ENCODE measurements at places on chromosomes 2 and 18.
A peak's percentile ranks its signal among the peaks of the same experiment; 100 is the strongest.

GRCh38 chr2:27494944-27495554, at the start of gene FNDC4:
Gene FNDC4 (minus strand): TSS chr2:27495200. CDS start chr2:27494679, 521 bp downstream.
- peak; percentile 27 for DNase-seq

- DNase-seq: peak; percentile 35
Observed at GRCh38 chr2:10297959-10298531, 4.7 kb upstream of the HPCAL1 start.

GRCh38 chr18:56199580-56200330, 438.6 kb downstream of the TXNL1 start:
- no peak for DNase-seq

DNA sequence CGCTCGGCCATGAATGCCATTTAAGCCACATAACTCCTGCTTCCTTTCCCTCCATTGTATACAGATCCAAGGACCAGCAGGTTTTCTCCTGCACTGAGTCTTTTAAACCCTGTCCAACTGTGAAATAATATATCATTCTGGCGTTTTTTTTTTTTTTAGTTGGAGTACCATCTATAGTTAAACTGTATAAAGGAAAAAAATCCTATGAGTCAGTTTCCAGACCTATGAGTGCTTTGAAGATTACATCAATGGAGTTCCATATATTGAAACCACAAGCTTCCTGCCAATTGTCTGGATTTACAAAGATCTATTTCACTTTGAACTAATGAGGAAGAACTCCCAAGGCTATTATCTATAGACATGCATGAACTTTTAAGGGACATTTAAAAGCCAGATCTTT, 2.4 kb upstream of the MALT1 start:
- DNase-seq: no peak

DNA sequence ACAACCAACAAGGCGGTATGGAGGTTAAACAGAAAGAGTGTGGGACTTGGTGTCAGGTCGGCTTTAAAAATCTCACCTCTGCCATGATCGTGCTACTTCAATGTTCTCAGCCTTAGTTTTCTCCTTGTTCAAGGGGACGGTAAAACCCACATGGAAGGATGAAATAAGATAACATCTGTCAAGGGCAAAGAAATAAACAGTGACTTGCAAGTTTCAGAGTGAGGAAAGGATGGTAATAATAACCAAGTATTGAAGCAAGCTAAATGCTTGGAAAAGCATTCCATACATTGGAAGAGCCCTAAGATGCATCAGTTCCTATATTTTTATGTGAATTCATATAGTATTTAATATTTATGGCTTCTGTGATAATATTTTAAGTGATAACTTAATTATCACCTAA, 29.8 kb upstream of the LMAN1 start:
- DNase-seq: no peak

DNA sequence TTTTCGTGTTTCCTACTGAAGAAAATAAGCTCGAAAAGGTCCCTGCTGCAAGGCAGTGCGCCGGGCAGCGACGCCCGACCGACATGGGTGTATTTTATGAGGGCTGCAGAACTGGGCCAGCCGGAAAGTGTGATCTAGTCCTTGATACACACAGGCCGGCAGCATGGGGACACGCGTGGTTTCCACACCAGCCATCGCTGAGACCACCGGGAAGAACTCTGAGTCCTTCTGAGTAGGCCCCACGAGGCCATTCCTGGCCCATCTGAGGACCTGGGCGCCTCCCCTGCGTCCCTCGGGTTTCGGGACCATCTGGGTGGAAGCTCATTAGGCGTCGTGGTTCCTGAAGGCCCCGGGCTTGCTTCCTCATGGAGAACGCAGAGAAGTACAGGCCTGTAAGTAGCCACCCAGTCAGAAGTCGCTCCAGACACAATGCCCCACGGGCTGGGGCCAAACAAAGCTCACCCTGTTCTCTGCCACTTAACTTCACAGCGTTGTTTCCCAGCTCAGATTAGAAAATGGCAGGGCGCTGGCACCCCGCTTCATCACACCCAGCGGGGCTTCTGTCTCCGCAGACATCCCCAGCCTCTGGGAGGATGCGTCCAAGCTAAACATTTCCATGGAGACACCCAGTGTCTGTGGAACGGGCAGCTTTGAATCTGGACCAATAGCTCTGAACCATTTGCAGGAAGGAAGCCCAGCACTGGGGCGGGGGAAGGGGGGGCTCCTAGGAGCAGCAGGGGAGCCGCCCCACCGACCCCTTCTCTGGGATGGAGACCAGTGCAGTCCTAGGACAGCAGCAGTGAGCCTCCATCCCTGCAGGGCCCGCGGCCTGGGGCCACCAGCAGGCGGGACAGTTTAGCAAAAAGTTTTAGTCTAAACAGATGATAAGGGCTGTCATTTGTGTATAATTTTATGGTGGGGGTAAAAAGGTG, 2.4 kb downstream of the NFATC1 start:
- no peak for DNase-seq

- no peak for DNase-seq
Observed at GRCh38 chr2:44135771-44136170, 32.9 kb upstream of the PPM1B start.

DNA sequence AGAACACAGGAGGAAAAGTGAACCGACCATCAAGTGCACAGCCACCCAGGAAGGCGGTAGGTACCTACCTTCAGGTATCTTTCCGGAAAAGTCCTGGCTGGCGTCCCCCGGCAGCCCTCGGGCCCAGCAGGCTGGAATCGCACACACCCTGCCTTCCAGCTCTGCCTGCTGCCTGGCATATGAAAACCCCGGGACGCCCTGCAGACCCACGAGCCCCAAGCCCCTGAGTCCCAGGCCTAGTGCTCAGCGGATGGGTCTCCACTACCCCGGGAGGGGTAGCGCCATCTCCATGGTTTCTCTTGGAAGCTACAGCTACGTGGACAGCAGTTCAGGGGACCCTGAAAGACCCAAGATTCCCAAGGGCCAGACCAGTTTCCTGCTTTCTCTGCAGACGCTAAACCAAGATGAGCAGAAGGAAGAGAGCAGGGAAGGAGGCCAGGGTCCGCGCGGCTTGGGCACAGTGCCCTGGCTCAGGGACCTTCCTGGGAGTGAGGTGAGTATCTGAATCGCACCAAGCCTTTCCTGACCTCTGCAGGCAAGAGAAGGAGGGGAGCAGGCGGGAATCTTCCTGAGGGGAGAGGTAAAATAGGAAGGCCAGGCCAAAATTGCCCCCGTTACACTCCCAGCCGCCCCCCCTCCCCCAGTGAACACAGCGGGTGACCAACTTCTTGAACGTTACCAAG, 80.4 kb downstream of the ARHGEF4 start:
- DNase-seq: no peak

GRCh38 chr2:85308896-85309555, 18.8 kb downstream of the TGOLN2 start:
- no peak for DNase-seq

GRCh38 chr2:30361751-30362394, 85.2 kb upstream of the LCLAT1 start:
- DNase-seq: no peak
